HepG2 (cell line): ENCODE measurements at places on chromosomes 5 and 9. TPM values are rescaled to one million over a fixed set of nuclear protein-coding genes. Genes with fewer than 3 reads are reported as not detected.

- no peak for DNase-seq
Observed at GRCh38 chr9:35547889-35548418, 57.1 kb upstream of the TESK1 start.

DNA sequence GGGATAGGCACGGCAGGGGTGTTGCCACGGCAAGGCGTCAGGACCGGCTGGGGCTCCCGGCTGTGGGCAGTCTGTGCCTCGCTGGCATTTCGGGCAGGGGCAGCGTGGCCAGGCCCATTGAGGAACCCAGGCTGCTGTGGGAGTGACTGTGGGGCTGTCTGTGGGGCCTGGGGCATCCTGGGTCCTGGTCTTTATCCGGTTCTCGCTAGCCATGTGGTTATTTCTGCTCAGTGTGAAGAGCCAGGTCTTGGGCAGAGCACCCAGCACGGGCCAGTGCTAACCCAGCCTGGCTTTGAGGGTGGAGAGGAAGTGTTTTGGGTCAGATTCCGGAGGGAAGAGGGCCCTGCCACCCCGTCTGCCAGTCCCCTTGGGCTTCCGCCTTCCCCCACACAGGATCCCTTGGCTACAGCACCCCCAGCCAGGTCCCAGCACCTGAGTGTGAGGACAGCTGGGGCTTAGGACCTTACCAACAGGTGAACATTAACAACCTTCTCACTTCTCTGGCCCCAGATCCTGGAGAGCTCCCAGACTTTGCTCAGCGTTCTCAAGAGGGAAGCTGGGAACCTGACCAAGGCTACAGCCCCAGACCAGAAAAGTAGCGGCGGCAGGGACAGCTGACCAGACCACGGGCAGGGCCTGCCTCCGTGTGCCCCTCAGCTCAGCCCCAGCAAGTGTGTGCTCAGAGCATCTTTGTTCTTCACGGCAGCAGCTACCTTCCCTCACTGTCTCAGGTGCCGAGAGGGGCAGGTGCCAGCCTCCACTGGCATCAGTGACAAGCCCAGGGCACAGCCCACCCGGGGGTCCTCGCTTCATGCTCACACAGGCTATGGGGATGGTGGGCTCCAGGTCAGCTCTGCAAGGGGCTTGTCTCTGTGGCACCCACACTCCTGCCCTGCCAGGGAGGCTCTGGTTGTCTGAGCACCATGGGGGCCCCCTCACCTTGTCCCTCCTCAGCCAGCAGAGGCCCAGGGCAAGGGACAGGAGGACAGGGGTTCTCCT is 1.1 kb downstream of the SSNA1 start:
- DNase-seq: no peak

GRCh38 chr9:88978034-88978433 is 13.2 kb upstream of the S1PR3 start:
- no peak for DNase-seq

DNA sequence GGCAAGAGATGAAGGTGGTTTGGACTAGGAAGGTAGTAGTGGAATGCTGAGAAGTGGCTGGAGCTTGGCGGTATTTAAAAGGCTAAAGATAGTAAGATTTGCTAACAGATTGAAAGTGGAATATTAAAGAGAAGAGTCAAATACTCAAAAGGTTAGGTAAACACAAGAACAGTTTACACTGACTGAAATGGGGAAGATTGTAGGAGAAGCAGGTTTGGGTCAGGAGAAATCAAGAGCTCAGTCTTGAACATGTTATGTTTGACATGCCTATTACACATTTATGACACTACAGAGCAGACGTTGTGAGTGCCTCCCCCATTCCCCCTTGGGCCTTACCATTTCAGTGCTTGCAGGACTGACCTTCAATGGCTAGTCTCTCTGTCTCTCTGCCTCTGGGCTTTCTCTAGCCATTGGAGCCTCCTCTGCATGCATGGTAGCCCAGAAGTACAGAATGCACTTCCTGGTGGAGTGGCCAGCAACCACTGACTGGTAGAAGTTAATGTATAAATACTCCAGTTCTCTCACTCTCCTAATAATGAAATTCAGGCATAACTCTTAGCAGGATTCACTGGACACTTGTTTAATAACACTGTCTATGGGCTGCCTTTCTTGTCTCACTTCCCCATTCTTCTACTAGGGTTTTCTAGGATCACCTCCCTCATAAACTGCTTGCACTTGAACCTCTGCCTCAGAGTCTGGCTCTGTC is 56.8 kb downstream of the HMGCS1 start:
- no peak for DNase-seq

DNA sequence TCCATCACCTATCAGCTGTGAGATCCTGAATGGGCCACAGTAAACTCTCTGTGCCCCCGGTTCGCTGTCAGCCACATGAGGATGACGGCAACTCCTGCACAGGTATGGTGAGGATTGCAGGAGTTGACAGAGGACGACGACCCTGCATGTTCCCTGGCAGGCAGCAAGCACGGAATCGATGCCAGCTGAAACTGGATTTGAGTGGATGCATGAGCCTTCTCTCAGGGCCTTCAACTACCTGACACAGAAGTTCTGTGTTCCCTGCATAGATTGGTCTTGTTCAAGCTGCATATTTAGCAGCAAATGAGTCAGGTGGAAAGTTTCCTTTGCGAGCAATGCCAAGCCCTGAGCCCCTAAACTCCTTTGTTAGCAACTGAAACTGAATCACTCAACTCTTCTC is 69.6 kb upstream of the PTCH1 start:
- no peak for DNase-seq

DNA sequence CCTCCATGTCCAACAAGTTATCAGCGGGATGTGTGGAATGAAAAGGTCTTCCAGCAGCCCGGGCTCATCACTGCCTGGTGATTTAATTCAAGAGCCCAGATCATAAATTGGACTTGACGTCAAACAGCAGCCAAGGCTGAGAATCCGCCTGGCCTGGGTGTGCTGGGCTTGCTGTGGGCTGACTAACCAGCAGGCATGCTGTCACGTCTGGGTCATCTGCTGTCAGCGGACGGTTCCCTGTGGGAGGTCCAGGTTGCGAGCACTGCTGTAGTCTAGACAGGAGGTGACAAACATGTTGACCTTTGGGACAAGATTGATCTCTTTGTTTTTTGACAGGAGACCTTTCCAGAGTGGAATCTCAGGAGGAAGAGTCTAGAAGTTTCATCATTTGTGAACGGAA is 289.7 kb downstream of the OSTF1 start:
- DNase-seq: no peak

DNA sequence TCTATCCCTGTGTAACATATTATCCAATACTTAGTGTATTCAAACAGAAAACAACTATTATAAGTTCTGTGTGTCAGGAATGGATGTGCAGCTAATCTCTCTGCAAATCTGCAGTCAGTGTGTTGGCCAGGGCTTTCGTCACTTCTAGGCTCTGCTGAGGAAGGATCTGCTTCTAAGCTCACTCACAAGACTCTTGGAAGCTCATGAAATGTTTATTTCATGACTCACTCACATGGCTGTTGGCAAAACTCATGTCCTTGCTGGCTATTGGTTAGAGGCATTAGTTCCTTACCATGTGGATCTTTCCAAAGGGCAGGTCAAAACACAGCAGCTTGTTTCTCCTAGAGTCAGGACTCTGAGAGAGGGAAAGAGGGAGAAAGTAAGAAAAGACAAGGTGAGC is 367.4 kb upstream of the SMARCA2 start:
- no peak for DNase-seq

GRCh38 chr9:105864248-105864898 is 170.0 kb downstream of the TMEM38B start:
- DNase-seq: no peak

GRCh38 chr9:69577123-69577522 is 95.0 kb downstream of the APBA1 start:
- no peak for DNase-seq

DNA sequence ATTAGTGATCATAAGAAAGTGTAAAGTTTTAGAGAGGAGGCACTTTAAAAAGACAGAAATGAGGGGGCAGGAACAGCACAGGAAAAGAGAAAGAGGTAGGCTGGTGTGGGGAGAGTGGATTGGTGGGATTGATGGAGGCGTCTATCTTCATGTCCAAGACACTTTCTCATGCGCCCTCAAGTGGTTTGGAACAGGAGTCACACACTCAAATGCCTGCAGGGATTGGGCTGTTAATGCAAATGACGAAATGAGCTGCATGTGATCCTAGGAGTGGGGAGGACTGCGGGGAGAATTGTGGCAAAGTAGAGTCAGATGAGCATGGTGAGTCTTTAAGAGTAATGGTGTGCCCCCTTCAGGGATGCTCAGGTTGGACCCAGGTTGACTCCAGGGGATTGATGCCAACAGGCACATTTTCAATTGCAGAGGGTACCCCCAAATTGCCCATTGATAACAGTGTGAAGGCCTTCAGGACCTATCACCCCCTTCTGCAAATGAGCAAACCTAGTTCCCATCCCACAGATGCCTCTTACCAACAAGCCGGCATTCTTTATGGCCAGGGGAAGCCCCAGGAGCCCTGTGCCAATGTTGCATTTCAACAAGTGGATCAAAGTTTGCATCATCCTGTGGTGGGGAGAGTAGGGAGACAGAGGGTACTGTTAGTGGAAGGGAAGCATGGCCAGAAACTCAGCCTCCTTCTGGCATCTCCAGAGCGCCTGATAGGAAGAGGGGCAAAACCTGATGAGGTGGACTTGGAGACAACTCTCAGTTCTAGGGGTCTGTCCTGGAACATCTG is 5.3 kb downstream of the SLC36A3 start:
- peak; percentile 68 for DNase-seq

DNA sequence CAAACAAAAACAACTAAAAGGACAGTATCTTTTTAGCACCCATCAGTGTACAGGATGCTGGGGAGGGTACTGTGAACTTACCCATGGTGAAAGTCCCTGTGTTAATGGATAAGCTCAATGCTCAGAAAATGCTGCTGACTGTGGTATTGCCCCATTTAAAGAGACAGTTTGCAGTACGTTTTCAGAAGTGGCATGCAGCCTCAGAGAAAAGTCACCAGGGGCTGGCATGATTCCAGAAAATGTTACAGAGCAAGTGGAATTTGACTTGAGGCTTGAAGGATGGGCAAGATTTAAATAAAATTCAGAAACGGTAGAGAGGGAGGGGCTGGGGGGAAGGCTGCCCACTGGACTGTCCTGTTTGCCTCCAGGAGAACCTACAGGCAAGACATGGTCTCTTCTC is 7.2 kb downstream of the S1PR3 start:
- DNase-seq: no peak

DNA sequence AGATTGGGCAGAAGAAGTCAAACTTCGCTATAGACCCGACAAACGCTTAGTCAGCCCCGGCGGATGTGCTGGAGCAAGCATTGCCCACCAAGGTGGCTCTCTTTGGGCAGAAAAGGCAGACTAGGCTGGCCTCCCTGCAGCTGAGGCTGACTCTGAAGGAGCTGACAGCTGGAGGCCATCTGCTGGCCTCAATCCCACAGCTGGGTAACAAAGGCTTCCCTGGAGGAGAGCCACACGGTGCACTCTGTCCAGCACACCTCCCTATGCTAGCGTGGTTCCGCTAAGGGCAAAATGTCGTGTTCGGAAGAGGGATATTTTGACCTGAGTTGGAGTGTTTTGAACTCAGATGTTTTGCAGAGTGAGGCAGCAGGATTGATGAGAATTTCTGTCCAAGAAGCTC is 103.5 kb upstream of the PTCH1 start:
- no peak for DNase-seq

DNA sequence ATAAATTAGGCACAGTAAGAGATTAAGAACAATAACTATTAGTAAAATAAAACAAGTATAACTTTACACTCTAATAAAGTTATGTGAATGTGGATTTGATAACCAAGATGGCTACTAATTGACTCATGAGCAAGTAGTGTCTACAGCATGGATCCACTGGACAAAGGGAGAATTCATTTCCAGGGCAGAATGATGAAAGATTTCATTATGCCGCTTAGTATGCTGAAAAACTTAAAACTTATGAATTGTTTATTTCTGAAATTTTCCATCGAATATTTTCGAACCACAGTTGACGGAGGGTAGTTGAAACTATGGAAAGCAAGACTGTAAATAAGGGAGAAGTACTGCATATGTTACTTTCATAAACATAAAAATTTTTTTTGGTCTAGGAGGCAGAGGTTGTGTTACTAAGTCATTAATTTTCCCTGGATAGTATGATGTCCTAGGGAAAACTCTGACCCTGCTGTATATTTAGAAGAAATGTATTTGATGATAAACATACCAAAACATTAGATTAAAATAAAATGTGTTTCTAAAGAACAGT is 24.9 kb upstream of the TARS1 start:
- no peak for DNase-seq

- no peak for DNase-seq
Observed at GRCh38 chr5:179413711-179414458, 68.6 kb upstream of the ADAMTS2 start.

GRCh38 chr5:98791001-98791519 is 17.6 kb downstream of the RGMB start:
- no peak for DNase-seq

ADCY2 gene
- not detected in 2 replicates for total RNA-seq

GFPT2 gene
- total RNA-seq: 0.10 and 0.18 TPM in 2 replicates

TAF1L gene
- not detected in 2 replicates for total RNA-seq

SAXO1 gene
- total RNA-seq: not detected in 2 replicates

IRX2 gene
- total RNA-seq: not detected in 2 replicates

IL9 gene
- not detected in 2 replicates for total RNA-seq

IFNB1 gene
- not detected in 2 replicates for total RNA-seq

SLC25A2 gene
- 0.13 TPM in 1 of 2 replicates, not detected in the other for total RNA-seq

NSG2 gene
- total RNA-seq: not detected in 2 replicates
